ENCODE measurements at places on chromosomes 3 and 15.

DNA sequence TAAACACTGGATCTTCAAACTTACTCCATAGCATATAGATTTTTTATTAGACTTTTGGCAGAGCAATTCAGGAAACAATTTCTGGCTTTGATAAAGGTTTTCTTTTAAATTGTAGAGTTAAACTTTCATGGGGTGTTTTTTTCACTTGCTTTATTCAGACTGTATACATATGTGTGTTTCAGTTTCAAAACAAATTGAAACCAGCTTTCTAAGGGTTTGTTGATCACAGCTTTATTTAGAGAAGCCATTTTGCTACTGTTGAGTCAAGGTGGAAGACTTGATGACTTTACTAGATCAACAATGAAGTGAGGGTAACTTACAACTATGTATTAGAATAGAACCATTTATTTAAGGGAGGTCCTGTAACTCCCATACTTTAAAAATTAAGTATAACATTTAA lies 6.2 kb downstream of the UBE2E1 start:
- DNase-seq, result no peak

DNA sequence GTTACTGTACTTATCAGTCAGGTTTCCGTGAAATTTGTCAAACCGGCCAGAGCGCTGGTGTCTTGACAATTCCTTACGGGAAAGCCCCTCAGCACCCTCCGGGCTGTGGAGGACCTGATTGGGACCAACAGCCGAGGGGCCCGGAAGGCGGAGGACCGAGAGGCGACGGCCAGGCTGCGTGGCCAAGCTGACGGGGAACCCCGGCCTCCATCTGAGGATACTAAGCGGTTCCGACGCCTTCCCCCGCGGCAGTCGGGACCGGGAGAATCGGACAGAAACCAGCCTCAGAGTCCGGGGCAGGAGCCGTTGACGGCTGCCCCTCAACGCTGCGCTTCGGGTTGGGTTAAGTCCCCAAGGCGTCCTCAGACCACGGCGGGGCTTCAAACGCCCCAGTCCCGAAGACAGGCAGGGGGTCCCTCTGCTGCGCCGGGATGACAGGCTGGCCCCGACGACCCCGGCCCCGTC lies 499 bp downstream of the ALDH1A2 start:
- DNase-seq, result no peak

- no peak for DNase-seq
These were observed 33.6 kb downstream of the VPS13C start for GRCh38 chr15:62026487-62027262.

GRCh38 chr15:69860921-69861320 lies 236.8 kb downstream of the TLE3 start:
- no peak for DNase-seq

DNA sequence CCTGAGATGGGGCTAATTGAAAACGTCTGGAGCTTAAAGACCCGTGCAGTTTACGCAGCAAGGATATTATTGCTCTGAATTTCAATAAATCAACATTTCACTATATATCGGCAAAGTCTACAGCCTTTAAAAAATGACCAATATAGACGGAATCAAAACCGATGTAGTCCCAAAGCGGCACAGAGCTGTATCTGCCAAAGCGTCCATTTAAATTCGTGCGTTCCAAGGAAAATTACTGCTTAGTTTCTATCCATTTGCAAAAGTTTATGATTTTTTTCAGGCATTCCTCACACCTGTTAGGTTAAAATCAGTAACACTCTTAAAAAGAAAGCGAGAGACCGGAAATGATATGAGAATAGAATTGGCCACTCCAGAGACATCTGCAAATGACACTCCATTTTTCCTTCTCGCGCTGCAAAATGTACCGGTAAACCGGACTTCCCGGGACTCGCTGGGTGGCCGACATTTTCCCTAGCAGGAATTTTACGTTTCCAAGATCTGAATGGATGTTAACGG lies 777 bp upstream of the EIF4A2 start:
- no peak for DNase-seq

- DNase-seq, result no peak
These were observed 76.7 kb upstream of the RNU6-1 start for GRCh38 chr15:67916565-67916964.

GRCh38 chr15:40845511-40846284 lies 1.9 kb downstream of the SPINT1 start:
- DNase-seq, result no peak

DNA sequence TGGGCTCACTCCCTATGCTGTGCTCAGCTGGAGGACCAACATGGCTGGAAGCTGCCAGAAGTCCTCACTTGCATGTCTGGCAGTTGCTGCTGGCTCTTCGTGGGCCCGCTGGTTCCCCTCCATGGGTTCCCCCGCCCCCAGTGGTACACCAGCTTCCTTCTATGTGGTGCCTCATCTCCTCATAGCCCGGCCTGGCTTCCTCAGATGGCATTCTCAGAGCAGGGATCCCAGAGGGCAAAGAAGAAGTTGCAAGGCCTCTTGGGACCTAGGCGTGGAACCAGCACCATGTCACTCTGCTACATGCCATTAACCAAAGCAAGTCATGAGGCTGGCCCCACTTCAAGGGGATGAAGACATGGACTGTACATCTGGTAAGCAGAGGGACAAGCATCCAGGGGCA lies 2.9 kb upstream of the CFAP92 start:
- no peak for DNase-seq

DNA sequence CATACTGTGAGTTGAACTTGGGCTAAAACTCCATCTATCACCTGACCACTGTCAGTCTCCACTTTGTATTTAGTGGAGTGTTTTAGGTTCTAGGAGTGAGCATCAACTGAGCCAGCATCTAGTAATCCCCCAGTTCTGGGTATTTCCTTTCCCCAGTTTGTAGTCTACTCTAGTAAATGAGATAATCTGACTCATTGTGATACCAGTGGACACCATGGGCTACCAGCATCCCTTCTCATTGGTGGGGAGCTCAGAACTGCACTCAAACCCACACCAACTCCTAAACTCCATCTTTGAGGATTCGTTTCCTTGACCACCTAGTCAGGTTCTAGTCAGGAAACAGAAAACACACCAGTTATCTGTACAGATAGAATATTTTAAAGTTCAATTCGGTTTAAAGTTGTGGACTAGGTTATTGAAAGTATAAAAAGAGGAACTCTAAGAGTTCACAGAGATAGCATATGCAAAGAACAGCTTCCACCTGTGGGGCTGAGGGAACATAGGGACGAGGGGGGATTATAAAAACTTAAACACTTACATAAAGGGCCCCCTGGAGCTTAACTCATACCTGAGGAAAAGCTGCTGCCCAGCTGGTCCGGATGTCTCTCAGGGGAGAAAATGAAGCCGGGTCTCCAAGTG lies 36.0 kb downstream of the LEO1 start:
- no peak for DNase-seq

All from effector CD4-positive, alpha-beta T cell (primary cell).